Stimulated activated CD8-positive, alpha-beta memory T cell treated with anti-CD3 and anti-CD28 coated beads, Interleukin-2, amount 100 ng/mL, for 1 hour (primary cell): ENCODE measurements at places on chromosomes 2 and 18.

GRCh38 chr2:12722447-12723316 is 5.9 kb downstream of the TRIB2 start:
- no peak for DNase-seq

GRCh38 chr2:17519486-17519885 is 1.2 kb upstream of the RAD51AP2 start:
- DNase-seq, result no peak

DNA sequence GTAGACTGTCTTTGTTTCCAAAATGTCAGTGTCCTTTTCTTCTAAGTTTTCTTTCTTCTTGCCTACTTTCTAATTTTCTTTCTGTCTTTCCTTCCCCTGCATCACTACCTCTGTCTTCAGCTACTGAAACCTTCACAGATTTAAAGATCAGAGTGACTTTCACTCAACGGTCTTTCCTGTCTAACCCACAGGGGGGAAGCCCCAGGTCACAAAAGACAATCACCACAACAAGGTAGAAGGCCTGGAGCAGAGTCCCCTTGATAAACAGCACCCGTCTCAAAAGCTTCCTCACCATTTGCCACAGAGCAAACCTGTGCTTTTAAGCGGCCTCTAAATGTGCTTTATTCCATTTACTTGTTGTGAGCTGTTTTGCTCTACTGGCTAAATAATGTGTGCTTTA is 665.4 kb downstream of the BCL11A start:
- peak; percentile 15 for DNase-seq

DNA sequence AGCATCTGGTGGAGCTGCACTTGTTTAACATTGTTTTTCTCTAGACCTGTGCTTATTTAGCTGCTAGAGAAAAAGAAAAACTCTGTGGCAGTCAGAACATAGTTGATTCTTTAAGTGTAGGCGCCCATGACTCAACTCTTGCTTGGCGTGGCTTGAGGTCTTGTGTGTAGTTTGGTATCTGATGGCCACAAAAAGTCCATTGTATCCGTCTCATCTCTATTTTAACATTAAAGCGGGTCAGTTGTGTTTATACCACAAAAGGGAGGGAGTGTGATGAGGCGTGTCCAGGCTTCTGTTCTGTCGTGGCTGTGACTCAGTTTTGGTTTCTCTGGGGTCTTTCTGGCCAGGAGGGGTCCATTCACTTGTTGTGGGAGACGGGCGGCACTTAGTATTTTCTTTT is 24.2 kb upstream of the UGT1A8 start:
- DNase-seq, result no peak

- no peak for DNase-seq
Measured at GRCh38 chr2:221724631-221725203, 152.6 kb upstream of the EPHA4 start.

- no peak for DNase-seq
Measured at GRCh38 chr18:59466980-59467379, 107.9 kb upstream of the LMAN1 start.

GRCh38 chr2:121662656-121663055 is 13.4 kb upstream of the CLASP1 start:
- no peak for DNase-seq

DNA sequence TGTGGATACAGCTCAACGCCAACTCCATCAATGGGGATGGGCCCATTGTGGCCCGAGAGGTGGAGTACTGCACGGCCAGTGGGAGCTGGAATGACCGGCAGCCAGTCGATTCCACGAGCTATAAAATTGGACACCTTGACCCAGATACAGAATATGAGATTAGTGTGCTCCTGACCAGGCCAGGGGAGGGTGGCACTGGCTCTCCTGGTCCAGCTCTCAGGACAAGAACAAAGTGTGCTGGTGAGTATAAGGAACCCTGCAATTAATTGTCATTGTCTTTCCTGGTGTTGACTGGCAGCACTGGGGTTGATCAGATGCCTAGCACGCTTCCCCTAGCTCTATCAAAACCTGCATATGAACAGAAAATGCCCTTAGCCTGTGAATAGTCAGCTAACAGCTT is 388.1 kb downstream of the PTPRM start:
- DNase-seq, result no peak

DNA sequence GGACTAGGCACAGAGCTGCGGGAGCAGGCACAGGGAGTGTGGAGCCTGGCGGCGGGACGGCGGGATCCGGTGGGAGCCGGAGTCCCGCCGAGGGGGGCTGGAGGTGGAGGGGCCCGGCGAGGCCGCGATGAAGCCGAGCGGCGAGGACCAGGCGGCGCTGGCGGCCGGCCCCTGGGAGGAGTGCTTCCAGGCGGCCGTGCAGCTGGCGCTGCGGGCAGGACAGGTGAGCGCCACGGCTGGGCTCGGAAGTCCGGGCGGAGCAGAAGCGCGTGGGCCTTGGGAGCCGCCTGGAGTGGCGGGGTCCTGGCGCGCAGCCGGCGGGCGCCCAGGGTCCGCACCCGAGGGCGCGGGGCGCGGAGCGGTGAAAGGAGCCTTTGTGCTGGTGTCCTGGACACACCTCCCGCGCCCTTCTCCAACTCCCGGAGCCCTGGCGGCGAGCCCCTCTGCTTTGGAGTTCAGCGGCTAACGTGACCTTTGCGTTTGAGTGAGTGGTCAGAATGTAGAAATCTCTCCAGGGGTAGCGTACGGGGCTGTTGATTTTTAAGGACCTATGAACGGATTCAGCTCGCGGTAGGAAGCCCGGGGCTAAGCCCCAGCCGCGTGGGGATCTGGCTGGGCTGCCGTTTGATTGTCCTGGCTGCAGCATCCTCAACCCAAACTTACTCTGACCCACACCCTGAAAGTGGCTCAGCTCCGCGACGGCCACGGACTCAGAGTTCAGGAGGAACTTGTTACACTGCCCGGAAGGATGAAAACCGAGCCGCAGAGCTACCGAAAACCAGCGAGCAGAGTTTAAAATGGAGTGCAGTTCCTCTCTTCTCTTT is 448 bp downstream of the IMPA2 start:
- DNase-seq, result no peak

- no peak for DNase-seq
Measured at GRCh38 chr2:168913495-168913894, 12.4 kb downstream of the G6PC2 start.

DNA sequence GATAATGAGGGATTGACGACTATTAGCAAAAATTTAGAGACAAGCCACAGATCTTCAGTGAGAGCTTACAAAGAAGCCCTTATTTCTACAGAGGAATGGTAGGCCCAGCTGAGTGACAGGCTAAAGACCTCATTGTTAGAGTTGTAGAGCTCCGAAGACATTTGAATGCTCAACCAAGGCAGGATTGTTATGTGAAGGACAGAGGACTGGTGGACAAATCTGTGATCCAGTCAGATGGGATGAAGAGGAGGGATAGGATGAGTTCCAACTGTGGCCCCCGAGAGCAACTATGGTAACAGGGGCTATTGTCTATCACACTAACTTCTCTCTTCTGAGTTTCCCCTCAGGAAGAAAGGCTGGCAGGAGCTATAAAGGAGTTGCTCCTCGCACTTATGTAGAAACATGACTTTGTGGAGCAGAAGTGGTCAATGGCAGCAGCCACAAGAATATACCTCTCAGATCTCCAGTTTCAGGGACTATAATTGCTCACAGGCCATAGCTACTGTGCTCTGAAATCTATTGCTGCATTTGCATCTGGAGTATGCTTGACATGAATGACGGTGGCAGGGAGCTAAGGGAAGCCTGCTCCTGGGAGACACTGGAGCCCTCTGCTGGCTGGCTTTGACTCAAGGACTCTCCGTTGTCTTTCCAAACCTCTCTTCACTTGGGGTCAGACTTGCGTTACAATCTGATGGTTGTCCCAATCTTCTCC is 50.3 kb upstream of the GREB1L start:
- DNase-seq, result no peak

DNA sequence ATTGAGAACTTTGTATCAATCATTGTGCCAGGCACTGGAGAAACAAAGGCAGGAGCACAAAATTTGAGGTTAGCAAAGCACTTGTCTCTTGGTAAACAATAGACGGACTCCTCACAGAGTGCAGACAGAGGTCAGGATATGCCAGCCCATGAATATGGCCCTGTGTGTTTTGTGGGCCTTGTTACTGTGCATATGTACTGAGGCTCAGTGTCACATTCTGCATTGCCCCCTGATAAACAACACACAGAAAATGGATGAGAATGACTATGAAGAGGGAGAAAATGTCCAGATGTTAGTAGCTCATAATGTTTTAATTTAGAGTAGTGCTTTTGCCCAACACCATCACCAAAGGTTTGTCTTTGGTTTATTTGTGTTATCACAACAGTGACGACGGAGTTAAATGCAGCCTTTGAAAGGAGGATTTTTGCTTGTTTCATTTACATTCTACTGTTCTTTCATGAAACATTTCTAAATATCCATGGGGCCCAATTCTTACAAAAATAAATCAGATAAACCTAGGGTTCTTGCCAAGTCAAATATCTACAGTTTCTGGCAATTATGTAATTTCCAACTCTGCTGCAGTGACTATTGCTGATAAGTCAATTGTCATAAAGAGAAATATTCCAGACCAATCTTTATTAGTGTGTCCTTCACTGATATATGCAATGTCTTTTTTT is 14.6 kb upstream of the NT5C1B start:
- DNase-seq, result no peak

DNA sequence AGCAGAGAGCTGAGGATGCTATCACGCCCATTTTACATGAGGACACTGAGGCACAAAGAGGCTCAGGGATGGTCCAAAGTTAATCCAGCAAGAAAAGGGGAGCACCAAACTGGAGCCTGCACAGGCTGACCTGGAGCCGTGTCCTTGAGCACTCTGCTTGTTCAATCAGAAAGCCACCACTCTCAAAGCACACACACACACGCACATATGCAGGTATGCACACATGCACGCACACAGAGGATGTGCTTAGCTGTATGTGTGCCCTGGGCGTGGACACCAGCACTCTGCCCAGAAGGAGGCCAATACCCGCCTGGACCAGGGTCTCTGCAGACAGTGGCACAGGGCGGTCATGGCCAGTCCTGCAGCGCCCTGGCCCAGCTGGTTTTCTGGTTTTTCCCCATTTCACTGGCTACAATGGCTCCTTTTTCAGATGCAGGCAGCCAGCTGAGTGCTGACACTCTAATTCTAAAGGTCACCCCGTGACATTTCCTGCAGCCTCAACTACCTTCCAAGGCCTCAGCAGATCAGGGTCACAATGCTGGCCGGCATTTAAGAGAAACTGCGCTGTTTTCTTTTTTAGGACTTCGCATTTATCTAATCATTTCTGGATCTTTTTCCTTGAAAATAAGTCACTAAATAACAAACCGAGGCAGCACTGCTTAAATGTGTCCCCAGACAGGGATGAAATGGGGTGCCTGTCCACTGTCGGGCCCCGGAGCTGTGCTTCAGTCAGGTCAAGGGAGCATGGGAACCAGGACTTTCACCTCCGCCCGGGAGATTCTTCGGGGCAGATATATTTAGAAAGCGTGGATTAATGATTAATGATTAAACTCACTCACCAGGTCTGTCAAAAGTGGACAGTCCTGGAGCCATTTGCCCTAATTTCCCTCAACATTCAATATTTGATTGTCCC is 104.5 kb downstream of the HDAC4 start:
- DNase-seq, result no peak

DNA sequence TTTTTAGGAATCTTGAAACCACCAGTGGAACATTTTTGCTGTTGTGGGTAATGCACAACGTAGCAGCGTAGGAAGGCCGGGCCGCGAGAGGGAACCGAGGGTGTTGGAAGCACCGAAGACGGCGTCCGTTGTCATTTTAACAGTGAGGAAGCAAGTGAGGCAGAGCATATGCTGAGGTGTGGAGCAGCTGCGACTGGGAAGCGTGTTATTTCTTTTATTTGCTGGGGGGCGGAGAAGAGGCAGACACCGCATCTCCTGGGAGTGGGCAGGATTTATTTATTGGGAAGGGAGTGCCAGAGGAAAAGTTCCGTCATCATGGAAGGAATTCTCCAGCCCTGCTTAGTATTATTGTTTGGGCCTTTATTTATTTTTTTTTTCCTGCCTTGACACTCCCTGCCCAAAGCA is 232.8 kb downstream of the KLHL29 start:
- no peak for DNase-seq

- no peak for DNase-seq
Measured at GRCh38 chr2:126655500-126656430, at the start of gene GYPC. GYPC (plus strand) TSS chr2:126656158; CDS start chr2:126656264, 106 bp downstream.

- no peak for DNase-seq
Measured at GRCh38 chr2:197031803-197032202, 105.3 kb upstream of the PGAP1 start.

- no peak for DNase-seq
Measured at GRCh38 chr18:9557250-9557943, 57.0 kb downstream of the PPP4R1 start.

DNA sequence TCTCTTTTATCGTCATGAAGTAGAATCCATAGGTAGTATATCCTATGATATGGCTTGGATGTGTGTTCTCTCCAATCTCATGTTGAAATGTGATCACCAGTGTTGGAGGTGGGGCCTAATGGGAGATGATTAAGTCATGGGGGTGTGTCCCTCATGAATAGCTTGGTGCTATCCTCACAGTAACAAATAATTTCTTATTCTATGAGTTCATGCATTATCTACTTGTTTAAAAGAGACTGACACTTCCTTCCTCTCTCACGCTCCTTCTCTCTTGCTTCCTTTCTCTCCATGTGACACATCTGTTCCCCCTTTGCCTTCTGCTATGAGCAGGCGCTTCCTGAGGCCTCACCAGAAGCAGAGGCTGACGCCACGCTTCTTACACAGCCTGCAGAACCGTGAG is 165.6 kb downstream of the MREG start:
- no peak for DNase-seq

- DNase-seq, result no peak
Measured at GRCh38 chr2:23513872-23514793, 129.2 kb downstream of the KLHL29 start.

- DNase-seq, result no peak
Measured at GRCh38 chr2:234163510-234164045, 113.1 kb downstream of the SPP2 start.

DNA sequence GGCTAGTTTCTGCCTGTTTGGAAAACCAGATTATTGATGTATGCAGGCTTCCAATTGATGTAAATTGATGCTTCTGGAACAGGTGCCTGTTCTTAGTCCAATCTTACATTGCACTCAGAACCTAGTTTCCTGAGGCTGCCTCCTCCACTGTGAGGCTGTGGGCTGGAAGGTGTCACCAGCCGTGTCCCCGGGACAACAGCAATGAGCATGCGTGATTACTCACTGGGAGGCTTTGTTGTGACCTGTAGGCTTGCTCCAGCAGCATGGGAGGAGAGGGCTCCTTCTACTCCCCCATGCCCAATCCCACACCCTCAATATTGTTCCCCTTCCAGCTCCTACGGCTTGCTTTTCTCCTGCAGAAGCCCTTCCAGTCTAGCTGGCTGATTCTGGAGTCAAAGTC is 11.1 kb downstream of the RSAD2 start:
- no peak for DNase-seq

- no peak for DNase-seq
Measured at GRCh38 chr18:69648486-69648885, 247.8 kb downstream of the DOK6 start.

- DNase-seq, result no peak
Measured at GRCh38 chr2:140178234-140178633, 1398.0 kb upstream of the NXPH2 start.

GRCh38 chr2:37449761-37450296 is 105.4 kb downstream of the QPCT start:
- no peak for DNase-seq
